ENCODE measurements at places on chromosomes 13 and 19.

- no peak for DNase-seq
These were observed 5.7 kb upstream of the ZC3H13 start for GRCh38 chr13:46058268-46058667.

GRCh38 chr13:110882972-110883371 lies 31.9 kb downstream of the ANKRD10 start:
- no peak for DNase-seq

DNA sequence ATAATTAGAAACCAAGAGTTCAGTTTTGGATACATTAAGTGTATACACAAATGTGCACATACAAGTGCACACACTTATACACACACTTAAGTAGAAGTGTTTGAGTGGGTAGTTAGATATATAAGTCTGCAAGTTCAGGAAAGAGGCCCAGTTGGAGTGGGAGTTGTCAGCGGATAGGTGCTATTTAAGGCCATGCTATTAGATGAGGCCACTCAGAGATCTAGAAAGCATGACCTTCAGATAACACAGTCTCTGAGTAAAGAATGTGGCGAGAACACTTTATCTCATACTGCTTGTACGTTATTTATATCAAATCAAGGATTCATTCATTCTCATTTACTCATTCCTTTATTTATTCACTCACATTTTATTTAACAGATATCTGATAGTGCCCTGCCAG lies 206.2 kb downstream of the POSTN start:
- DNase-seq, result no peak

DNA sequence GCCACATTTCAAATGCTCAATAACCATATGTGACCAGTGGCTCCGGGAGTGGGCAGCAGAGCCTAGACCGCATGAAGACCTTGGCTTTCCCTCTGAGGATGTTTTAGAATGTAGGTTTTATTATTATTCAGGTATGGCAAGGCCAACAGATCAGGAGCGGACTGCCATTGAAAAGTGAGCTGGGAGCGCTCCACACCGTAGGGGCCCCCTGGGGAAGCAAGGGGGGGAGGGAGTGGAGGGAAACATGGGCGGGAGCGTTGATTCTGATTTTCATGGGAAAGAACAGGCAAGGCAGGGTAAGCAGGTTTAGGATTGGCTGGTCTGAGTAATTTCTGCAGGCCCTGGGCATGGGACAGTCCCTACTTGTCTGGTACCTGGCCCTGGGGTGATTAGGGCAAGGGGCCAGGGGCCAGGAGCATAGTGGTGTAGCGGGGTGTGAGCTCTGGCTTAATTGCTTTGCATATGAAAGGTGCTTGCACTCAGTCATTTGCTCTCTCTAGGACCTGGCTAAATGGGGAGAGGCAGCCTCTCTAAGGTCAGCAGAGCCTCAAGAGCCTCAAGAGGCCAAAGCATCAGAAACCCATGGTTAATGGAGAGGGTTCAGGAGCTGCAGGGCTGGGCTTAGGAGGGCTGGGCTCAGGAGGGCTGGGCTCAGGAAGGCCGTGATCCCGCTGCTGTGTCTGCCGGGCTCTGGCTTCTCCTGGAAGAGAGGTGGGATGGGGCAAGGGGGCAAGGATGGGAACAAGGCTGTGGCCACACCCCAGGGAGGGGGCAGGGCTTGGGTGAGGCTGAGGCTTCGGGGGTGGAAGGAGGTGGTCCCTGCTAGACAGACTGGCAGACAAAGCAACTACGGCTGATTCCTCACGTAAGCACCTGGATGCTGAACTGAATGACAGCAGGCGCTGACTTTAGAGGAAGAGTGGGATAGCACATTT lies 82.0 kb upstream of the WASF3 start:
- DNase-seq, result no peak

DNA sequence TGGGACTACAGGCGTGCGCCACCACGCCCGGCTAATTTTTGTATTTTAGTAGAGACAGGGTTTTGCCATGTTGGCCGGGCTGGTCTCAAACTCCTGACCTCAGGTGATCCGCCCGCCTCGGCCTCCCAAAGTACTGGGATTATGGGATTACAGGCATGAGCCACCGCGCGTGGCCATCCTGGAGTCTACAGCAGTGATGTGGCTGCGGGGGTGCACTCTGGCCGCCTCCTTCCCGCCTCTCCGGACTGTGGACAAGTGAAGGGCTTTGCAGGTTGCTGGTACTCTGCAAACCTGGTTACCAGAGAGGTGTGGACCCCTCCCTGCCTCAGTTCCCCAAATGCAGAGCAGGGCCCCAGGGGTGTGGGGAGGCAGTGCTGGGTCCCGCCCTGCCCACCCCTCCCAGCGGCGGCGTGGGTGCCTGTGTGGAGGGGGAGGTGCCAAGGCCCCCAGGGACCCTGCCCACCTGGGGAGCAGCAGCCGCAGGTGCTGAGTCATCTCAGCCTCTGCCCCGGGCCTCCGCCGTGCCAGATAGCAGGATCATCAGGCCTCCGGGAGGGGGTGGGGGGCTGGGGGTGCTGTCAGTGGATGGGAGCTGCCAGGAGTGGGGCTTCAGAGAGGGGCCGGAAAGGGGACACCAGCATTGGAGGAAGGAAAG lies 23.1 kb downstream of the ARID3A start:
- no peak for DNase-seq

DNA sequence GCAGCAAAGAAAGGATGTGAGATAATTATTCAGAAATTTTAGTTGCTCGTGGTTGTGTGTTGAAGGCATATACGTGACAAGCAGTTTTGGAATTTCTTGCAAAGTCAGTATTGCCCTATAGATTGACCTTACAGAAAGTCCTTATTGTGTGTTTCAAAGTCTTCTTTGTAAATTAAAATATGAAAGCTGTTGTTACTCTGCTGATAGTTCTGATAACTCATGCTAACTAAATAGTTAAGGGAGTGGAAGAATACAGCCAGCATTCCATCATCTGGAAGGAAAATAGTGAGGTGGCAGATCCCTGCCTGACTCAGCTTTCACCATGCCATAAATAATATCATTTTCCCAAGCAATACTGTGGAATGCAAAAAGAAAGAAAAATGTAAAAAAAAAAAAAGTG lies 27.2 kb downstream of the WASF3 start:
- no peak for DNase-seq

GRCh38 chr13:44752164-44752563 lies 176.0 kb upstream of the TSC22D1 start:
- no peak for DNase-seq

GRCh38 chr19:39916851-39917396 lies 17.5 kb downstream of the FCGBP start:
- no peak for DNase-seq

- DNase-seq, result no peak
These were observed 16.3 kb downstream of the ZNF160 start for GRCh38 chr19:53086949-53087348.

GRCh38 chr13:88919970-88920628 lies 1248.9 kb downstream of the SLITRK5 start:
- no peak for DNase-seq

DNA sequence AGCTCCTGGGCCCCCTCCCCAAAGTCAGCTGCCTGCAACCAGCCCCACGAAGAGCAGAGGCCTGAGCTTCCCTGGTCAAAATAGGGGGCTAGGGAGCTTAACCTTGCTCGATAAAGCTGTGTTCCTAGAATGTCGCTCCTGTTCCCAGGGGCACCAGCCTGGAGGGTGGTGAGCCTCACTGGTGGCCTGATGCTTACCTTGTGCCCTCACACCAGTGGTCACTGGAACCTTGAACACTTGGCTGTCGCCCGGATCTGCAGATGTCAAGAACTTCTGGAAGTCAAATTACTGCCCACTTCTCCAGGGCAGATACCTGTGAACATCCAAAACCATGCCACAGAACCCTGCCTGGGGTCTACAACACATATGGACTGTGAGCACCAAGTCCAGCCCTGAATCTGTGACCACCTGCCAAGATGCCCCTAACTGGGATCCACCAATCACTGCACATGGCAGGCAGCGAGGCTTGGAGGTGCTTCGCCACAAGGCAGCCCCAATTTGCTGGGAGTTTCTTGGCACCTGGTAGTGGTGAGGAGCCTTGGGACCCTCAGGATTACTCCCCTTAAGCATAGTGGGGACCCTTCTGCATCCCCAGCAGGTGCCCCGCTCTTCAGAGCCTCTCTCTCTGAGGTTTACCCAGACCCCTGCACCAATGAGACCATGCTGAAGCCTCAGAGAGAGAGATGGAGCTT lies 4.7 kb upstream of the CEACAM5 start:
- DNase-seq, result no peak

DNA sequence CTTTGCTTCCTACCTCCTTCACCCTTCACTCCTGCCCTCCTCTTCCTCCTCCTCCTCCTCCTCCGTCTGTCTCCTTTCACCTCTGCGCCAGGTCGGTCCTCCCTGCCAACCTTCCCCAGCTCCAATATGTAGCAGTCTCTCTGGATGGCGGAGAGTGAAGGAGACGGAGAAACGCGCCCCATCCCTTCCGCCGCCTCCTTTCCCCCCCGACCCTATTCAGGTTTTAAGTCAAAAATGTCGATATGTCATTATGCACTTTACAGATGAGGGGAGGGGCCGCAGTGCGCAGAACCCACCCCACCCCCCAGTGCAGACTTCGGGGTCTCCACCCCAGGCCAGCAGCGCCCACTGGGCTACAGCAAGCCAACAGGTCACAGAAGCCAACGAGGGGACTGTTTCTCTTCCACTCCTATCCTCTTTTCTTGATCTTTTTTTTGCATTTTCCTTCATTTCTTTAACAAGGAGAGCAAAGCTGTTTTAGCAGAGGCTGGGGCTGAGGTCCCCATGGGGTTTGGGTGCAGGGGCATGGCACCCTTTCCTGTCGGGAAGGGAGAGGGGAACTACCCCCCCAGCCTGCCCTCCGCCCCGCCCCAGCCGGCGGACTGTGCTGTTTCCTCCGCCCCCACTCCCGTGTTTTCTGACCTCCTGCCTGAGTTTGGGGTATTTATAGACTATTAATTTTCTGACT lies 9.2 kb downstream of the MIDN start:
- no peak for DNase-seq

DNA sequence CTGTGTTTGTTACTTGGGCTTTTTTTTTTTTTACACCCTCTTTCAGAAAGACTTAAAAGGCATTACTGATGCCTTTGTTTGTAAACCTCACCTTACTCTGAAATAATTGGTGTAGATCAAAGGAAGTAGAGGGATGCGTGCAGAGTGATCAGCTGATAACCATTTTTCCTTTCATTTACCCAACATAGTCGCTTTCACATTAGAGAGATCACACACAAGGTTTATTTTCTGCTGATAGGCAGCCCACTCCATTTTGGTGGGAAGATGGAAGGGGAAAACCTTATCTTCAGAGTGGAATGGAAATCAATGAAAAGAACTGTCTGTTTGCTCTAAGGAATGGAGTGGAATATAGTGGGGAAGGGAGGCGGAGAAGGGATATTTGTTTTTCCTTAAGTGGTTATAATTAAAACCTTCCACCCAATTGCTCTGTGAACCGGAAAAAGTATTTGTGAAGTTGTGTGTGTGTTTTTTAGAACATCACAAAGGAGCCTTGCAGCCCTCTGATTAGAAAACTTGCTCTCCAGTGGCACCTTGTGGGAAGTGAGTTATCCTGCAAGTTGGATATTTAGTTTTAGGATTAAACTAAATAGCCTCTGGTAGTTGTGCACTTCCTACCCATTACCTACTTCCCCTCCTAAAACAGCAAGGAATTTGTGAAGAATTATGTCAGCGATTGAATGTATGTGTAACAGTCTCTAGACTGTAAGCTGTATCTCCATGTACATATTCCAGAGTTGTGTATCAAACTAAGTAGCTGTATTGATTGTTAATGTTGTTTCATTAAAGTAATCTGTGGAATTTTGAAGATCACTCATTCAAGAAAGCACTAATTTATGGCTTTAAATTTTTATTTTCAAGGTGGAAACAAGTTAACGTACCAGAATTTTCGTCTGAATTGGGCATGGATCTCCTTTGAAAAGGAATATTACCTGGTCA lies 76.8 kb downstream of the FREM2 start:
- peak; percentile 13 for DNase-seq

DNA sequence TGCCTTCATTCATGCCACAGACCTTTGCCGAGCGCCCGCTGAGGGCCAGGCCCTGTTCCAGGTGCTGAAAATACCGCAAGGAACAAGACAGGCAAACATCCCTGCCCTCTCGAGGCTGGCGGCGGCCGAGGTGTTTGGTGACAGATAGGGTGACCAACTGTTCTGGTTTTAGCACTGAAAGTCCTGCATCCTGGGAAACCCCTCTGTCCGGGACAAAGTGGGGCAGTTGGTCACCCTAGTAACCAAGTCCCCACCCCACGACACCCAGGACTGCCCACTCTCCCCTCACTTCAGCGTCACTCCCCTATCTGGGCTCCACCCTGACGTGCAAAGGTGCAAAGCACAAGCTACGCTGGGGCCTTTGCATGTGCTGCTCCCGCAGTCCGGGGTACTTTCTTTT lies 17.3 kb downstream of the ZBTB7A start:
- DNase-seq, result no peak

GRCh38 chr13:76286178-76286577 lies 600.0 kb downstream of the KCTD12 start:
- no peak for DNase-seq

DNA sequence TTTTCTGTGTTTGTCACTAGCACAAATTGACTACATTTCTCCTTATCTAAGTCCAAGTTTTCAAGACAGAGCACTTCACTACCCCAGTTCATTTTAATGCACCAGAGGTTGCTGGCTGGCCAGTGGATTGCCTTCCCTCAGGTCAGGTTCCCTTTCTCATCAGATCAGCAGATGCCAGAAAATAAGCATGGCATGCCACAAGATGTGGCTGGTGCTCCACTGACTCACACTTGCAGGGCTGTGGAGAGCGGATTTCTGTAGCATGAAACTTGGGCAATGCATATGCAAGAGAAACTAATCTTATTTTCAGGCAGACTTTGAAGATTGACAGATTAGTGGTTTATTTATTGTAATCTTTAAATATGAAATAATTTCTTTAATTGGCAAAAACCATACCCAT lies 79.5 kb downstream of the RUBCNL start:
- DNase-seq, result no peak

DNA sequence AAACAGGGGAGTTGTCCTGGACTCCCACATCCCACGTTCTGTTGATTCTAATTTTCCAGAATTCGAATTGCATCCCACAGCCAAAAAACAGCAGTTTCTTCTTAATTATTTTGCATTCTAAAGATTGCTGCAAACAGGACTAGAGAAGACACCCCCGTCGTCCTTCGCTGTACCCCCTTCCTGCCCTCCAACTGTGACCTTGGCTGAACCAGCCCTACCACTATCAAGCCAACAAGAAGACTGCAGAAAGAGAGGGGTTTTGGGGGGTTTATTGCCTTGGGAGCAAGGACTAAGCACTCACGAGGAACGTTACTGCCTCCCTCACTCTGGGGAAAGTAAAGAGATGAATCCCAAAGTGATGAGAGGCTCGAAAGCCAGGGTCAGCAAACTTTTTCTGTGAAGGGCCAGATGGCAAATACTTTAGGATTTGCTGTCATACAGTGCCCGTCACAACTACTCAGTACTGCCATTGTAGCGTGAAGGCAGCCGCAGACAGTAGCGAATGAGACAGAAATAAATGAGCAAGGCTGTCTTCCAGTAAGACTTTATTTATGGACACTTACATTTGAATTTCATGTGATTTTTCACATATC lies 32.5 kb upstream of the KATNAL1 start:
- DNase-seq, result no peak

GRCh38 chr19:8239528-8240273 lies 30.5 kb downstream of the CERS4 start:
- DNase-seq, result no peak

- no peak for DNase-seq
These were observed 230.8 kb downstream of the POU4F1 start for GRCh38 chr13:78372581-78372980.
